ENCODE measurements at places on chromosomes 12 and 14. TPM values are rescaled to one million over a fixed set of nuclear protein-coding genes. Genes with fewer than 3 reads are reported as not detected.

- no peak for DNase-seq
Measured at GRCh38 chr12:12442548-12443071, 85.7 kb downstream of the BORCS5 start.

The AVPR1A gene
- 0.05 TPM for polyA plus RNA-seq

DNA sequence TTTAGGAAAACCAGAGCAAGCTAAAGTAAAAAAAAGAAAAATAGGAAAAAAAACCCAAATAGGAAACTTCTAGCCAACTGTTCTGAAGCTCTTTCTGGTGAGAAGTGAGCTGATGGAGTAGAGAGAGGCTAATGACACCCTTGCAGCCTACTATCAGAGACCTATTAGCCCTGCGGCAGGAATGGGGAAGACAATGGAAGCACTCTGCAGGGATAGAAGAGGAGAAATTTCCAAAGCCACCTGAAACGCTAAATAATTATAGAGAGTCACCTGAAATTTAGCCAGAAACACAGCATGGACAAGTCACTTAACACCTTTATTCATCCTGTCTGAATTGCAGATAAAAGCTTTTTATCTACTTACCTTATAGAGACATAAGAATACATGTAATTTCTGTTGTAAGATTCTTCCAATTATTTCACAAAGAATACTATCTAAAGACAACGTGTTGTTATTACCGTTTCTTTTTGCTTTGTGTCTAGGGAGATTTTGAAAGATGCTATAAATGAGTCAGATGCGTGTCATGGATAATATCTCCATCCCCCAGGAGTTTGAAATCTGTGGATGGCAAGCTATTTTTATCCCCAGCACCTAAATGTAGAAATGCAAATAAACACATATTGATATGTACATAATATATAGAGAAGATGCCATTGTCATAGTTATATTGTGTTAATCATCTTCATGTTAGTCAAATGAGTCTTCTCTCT is 138.6 kb downstream of the TPH2 start:
- DNase-seq: no peak

The NKX2-1 gene
- polyA plus RNA-seq: 0.13 TPM

DNA sequence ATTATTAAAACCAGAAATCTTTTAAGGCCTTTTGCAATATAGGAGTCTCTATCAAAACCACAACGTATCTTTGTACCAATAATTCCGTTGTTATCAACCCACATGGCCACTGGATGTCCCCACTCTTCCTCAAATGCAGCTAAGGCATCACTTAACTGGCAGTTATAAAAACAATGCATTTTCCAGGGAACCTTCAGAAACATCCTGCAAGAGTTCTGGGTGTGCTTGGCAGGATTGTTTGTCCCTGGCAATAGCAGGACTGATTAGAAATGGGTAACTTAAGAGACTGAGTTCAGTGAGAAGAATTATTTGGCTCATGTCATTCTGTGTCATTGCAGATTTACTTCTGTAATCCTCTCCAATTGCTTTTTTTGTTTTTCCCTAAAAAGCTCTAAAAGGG is 112.0 kb downstream of the SLC15A5 start:
- no peak for DNase-seq

DNA sequence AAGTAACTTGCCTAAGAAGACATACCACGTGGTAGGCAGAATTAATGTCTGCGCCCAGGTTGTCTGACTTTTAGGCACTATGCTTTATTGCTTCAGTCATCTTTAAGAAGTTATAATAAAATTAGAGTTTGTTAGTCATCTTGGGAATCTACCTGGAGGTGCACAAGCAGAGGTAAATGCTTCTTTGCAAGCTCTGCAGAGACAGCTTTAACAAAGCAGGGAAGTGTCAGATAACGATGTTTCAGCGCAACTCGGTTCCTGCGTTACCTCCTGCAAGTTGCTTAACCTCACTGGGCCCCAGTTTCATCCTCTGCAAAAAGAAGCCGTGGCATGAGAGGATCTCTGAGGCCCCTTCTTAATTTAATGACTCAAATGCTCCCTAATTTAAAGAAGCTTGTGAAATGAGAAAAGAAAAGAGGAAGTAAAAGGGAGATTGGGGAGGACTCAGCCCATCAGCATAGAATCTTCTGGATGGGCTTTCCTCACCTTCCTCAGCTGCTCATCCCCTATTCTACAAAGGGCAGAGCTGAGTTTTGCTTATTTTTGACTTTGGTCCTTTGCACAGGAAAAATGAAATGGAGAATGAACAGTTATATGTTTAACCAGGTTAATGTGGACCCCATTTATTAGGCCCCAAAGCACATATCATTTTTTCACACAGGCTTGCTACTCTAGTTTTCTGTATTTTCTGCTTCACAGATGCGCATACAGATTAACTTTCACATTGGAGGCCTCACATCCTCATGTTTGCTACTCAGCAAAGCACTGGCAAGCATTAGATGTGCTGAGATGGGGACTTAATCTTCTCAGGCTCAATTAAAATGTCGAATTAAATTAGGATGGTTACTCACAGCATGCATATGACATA is 5.1 kb downstream of the ARHGDIB start:
- DNase-seq: no peak

DNA sequence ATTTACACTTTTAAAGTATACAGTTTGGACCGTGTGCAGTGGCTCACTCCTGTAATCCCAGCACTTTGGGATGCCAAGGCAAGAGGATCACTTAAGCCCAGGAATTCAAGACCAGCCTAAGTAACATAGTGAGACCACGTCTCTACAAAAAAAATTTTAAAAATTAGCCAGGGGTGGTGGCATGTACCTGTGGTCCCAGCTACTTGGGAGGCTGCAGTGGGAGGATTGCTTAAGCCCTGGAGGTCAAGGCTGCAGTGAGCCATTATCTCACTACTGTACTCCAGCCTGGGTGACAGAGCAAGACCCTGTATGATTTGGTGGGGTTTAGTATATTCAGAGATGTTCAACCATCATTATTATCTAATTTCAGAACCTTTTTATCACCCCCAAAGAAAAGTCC is 4.7 kb downstream of the EIF4B start:
- DNase-seq: no peak

The SELPLG gene
- polyA plus RNA-seq: 0.87 TPM

The CAPZA3 gene
- polyA plus RNA-seq: not detected

DNA sequence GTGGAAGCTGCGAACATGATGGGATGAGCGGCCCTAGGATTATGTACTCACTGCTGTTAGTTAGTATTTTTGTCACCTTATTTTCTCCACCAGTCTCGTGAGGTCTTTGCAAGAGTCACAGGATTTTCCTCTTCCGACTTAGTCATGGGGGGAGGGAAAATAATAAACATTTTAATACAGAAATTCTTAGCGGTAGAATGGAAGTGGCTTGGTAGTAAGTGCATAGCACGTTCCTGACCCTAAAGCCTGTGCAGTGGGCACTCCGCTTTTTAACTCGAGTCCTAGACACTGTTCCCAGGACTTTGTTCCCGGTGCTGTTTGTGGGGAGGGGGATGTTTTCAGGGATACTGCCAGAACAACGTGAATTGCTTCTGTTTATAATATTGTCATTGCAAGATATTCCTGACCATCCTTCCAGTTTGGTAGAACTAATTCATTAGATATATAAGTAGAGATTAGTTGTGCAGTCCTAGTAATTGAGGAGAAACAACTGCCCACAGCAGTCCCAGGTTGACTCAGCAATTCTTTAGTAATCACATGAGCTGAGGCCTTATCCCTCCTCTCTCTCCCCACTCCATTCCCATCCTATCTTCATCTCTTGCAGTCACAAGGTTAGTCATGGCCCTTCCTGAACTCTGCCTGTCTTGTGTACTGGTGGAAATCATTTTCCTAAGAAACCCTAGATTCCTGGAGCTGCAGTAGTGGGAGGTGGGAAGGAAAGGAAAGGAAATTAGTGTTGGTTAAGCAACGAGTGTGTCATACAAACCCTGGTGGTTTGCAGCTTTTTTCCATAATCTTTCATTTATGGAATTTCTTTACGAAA is 799 bp downstream of the SLC38A6 start:
- DNase-seq: no peak

All from aorta (tissue), 5 donors.